ENCODE measurements at places on chromosomes 2 and 18.

DNA sequence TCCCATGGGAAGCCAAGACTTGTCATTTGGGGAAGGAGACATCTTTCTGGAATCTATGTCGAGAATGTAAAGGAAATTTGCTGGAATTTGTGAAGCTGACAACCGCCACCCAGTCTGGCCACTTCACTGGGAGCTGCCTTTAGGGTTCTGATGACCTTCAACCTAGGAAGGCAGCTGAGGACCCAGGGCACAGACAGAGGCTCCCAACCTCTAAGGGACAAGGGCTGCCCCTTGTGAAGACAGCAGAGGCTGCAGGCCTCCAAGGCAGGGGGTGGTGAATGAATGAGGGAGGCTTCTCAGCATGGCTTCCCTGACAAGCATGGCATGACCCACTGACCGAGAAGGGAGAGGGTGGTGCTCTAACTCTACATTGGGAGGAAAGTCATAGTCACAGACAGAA lies 128.9 kb upstream of the ASB18 start:
- no peak for DNase-seq

GRCh38 chr2:64889803-64890202 lies 99.4 kb upstream of the SLC1A4 start:
- DNase-seq, result no peak

DNA sequence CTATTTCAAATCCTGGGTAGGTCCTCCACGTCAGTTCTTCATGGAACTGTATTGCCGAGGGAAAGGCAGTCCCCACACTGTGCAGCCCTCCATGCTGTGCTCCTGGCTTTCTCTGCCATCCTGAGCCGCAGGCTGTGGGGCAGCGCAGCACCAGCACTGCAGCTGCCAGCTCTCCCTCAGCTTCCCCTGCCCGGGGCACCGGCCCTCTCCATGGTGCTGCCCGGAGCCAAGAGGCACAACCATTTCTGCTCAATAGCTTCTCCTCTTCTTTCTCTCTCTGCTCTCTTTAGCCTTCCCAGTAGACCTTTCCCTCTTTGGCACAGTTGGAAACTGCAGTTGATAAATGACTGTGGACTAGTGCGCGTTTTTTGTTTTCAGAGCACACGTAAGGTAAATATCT lies 12.1 kb downstream of the ANKRD23 start:
- no peak for DNase-seq

DNA sequence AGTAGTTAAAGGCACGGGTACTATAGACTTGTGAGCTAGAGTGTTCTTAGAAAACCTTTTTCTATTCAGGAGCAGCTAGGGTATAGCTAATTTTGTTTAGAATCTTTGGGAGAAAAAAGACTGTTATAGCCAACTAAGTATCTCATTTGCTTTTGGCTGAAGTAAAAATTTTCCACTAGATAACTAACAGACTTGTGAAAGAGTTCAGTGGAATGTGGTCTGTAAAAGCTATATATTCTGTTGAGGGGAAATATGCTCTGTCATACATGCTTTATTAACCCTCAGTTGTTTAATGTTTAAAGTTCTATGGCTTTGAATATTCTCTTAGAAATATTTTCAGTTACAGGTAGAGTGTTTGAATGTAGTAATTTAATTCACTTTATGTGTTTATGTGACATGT lies 49.7 kb downstream of the RIF1 start:
- DNase-seq, result no peak

- DNase-seq, result no peak
Observed at GRCh38 chr2:149719695-149720094, 132.1 kb upstream of the MMADHC start.

GRCh38 chr2:232982926-232983668 lies 30.0 kb downstream of the NGEF start:
- DNase-seq, result no peak

- DNase-seq, result no peak
Observed at GRCh38 chr2:230989731-230990130, 6.2 kb upstream of the SPATA3 start.

- no peak for DNase-seq
Observed at GRCh38 chr2:237919593-237919992, 47.2 kb upstream of the UBE2F start.

- no peak for DNase-seq
Observed at GRCh38 chr18:11672198-11672597, 16.9 kb upstream of the GNAL start.

DNA sequence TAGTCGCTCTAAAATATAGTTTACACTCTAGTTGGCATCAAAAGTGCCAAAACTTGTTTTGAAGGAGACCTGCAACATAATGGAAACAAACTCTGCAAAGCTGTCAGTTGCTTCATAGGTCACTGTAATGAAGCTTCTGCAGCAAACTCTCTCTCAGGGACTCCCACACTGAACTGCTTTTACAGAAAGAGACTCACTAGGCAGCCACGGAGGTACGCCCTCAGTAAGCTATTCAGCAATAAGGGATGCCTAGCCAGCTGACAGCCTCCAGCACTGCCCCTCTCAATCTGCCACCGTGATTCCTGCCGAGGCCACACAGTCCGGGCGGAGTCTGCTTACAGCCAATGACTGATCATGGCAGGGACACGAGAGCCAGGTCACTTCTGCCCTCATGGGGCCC lies 51.1 kb downstream of the COLEC12 start:
- no peak for DNase-seq

DNA sequence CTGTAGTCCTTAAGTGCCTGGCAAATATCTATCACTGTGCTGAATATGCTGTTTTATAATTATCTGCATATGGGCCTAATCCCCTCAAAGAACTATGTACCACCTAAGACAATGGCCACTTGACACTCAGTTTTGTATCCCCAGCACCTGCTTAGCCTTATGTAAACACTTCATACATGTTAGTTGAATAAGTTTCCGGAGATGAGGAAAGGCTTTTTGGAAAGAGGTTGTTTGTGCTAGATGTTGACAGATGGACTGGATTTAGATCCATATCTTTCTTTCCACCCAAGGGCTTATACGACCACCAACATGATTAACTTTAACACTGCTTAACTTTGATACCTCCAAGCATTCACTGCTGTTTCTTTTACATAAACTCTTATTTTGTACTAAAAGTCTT lies 63.3 kb downstream of the FAM228A start:
- DNase-seq, result no peak

DNA sequence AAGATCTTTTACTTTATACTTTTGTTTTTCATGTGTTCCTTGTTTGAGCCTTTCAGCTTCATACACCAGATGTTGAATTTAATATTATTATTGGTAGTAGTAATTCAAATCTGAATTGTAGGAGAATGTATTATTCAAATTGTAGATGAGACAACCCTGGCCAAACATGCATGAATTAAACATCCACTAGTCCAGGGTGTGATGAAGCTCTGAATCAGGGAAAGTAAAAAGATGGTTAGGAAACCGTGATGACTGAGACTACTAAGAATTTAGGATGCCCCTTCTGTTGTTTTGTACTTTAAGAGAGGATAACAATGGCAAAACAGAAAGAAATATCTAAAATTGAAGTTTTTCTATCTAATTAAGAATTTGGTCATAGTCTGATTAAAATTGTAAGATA lies 227.8 kb upstream of the CDH2 start:
- DNase-seq, result no peak

- DNase-seq, result no peak
Observed at GRCh38 chr2:219707496-219708285, 80.3 kb downstream of the SLC4A3 start.

- no peak for DNase-seq
Observed at GRCh38 chr2:113300281-113300680, 21.6 kb upstream of the PAX8 start.

- DNase-seq, result no peak
Observed at GRCh38 chr2:26653207-26654060, 12.3 kb upstream of the CIB4 start.

GRCh38 chr18:5370332-5370731 lies 74.8 kb upstream of the ZBTB14 start:
- DNase-seq, result no peak

DNA sequence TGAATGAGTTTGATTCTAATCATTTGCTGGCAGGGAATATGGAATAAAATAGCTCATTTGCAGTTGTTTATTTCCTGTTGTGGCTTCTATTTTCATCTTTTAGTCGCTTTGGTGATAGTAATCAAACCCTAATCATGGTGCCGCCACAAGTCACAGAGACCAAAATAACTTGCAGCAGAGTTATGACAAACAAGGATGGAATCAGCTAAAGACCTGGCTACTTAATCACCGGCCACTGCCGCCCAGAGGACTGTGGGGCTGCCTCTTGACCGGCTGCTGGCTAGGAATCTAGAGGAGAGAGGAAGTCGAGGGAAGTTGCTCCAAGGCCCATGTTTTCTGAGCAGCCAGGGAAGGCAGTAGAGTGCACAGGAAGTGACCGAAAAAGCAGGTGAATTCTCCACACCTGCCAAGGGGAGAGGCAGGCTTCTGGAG lies 5.1 kb upstream of the SMAD7 start:
- no peak for DNase-seq

DNA sequence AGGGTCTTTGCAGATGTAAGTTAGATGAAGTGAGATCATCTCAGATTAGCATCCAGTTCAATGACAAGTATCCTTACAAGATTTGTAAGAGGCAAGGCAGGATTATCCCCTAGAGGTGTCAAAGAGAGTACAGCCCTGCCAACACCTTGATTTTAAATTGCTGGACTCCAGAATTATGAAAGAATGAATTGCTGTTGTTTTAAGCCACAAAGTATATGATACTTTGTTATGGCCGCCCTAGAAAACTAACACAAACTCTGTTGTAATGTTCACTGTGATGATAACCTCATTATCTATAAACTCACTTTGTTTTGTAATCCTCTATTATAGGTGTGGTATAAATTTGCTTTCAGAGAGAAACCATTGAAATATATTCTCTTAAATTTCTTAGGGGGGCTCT lies 249.0 kb upstream of the SPOPL start:
- no peak for DNase-seq

- no peak for DNase-seq
Observed at GRCh38 chr2:154537843-154538450, 160.5 kb upstream of the KCNJ3 start.

DNA sequence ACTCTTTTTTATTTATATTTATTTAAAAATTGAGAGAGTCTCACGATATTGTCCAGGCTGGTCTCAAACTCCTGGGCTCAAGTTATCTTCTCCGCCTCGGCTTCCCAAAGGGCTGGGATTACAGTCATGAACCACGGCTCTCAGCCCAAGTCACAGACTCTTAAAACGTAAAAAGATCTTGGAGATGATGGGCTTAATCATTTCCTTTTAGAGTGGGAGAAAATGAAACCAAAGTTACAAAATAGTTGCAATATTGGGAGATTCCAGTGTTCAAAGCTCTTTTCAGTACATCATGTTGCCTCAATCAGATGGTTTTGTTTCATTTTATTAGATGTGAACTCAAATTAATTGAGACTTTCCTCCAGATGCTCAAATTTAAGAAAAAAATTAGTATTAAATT lies 151.4 kb upstream of the XPO1 start:
- DNase-seq, result no peak

DNA sequence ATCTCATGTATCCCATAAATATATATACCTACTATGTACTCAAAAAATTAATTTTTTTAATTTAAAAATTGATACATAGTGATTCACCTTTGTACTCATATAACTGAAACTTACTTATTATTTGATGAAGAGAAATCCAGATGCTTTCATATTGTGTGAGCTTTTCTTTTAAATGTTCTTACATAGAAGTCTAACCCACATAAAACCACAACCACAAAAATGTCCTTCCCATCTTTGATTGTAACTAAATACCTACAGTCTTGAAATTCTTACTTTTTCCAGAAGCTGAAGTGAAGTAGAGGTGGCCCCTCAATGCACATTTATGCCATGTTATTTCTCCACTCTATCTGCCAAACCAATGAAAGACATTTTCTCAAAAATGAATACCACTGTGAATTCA lies 117.9 kb upstream of the COL5A2 start:
- DNase-seq, result no peak

- no peak for DNase-seq
Observed at GRCh38 chr2:134276381-134277172, 22.7 kb downstream of the MGAT5 start.

DNA sequence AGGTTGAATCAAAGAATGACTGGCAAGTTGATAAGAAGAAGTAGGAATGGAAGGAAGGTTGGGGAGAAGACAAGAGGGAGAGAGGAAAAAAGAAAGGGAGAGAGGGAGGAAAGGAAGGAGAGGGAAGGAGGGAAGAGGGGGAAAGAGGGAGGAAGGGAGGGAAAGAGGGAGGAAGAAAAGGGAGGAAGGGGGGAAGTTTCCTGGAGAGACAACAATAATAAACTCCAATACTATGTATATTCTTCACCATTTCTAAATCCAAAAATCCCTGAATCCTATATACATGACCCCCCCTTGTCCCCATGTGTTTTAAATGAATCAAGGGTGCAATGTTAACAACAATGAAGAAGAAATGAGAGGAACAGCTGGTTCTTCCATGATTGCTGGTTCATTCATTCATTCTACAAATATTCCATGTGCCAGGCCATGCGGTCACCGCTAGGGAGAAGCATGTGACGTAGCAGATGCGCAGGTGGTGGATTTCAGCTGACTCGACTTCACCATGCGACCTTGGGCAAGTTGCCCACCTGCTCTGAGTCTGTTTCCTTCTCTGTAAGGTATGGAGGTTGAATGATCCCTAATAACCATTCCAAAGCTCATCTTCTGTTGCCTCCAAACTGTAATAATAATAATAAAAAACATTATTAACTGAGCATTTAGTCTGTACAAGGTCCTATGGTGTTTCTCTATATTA lies 77.6 kb downstream of the EN1 start:
- no peak for DNase-seq

DNA sequence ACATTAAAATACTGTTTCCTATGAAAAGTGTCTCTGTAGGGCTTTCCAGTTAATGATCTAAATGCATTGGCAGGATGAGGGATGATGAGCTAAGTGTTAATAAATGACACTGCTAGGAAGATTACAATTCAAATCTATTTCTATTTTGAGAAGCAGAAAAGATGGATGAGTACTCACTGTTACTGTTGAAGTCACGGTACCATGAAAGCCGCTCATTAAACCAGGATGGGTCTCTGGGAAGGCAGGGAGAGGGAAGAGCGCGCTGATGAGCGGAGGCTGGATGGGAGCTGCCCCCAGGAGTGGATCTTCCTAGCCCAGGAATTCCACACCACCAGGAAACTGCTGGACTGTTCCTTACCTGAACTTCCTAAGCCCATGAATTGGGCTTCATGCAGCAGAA lies 27.1 kb upstream of the TXNDC2 start:
- no peak for DNase-seq

GRCh38 chr2:120278901-120279300 lies 26.2 kb downstream of the RALB start:
- no peak for DNase-seq
